ENCODE measurements at places on chromosomes 1 and 21.

GRCh38 chr1:164240081-164240480, 318.9 kb upstream of the PBX1 start:
- peak; percentile 10 for DNase-seq

- no peak for DNase-seq
Measured at GRCh38 chr1:226414098-226414698, 6.3 kb upstream of the PARP1 start.

DNA sequence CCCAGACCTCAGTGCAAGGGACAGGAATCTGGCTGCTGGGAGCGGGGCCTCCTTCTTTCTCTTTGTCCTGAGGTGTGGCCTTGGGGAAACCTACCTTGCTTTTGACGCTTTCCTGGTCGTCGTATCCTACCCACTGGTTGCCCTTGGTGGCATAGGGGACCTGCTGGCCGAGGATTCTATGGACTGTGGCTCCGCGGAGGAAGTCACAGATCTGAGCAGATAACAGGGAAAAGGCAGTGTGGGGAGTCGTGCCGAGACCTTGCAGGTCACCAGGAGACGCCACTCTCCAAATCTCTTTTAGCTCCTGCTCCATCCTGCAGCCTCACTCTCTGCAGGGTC, 4.0 kb upstream of the MYBPH start:
- DNase-seq: no peak

- no peak for DNase-seq
Measured at GRCh38 chr1:233132445-233132844, 163.1 kb downstream of the PCNX2 start.

GRCh38 chr1:188432427-188432826, 1603.7 kb downstream of the PLA2G4A start:
- no peak for DNase-seq

- DNase-seq: no peak
Measured at GRCh38 chr1:67241200-67241746, 66.4 kb upstream of the IL12RB2 start.

DNA sequence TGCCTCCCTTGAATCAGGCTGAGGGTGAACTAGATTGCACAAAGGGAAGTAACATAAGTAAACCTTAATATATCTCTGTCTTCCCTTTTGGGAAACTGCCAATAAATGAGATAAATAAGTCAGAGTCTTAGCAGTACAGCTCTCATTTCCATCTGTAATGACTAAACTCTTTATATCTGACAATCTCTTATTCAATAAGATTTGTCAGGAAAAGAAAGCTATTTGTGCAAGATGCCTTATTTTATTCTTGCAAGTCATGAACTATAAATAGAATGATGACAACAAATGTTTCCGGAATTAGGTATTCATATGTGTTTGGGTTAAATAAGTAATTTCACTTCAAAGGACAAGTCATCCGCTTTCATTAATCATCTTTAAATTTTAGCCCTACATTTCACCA, 229.2 kb downstream of the PTGER3 start:
- DNase-seq: no peak

DNA sequence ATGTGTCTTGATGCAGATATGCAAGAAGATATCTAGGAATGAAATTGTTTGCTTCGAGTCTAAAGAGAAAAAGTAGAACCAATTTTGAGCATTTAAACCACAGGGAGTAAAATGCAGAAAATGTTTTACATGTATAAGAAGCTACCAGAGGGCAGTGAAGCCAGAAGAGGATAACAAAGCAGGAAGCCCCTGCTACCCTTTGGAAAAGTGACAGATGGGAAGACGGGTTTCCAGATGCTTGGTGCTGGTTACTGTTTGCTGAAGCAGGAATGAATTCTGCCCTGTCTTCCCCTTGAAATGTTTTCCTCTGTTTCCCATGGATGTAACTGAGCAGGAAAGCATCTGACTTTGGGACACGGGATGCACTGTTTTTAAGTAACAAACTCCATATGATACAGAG, 822.2 kb downstream of the MRPL39 start:
- no peak for DNase-seq

- DNase-seq: no peak
Measured at GRCh38 chr21:44739316-44739715, 27.9 kb upstream of the TSPEAR start.

DNA sequence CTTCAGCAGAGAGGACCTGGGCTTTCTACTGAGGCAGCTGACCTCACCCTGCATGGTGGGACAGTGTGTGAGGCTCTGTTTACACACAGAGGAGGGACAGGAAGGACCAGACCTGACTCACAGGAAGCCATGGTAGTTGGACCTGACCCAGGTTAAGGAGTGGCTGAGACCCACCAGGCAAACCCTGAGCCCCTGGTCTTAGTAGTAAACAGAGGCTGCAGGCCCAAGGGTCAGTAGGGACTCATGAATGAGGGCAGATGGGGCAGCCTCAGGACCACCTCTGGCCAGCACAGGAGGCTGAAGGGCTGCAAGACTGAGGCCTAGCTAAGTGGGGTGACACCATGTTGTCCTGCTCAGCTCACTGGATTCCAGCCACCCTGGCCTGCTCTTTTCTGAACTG, 273.2 kb downstream of the GRIK3 start:
- no peak for DNase-seq

- DNase-seq: no peak
Measured at GRCh38 chr1:38190983-38191382, 144.4 kb upstream of the POU3F1 start.

DNA sequence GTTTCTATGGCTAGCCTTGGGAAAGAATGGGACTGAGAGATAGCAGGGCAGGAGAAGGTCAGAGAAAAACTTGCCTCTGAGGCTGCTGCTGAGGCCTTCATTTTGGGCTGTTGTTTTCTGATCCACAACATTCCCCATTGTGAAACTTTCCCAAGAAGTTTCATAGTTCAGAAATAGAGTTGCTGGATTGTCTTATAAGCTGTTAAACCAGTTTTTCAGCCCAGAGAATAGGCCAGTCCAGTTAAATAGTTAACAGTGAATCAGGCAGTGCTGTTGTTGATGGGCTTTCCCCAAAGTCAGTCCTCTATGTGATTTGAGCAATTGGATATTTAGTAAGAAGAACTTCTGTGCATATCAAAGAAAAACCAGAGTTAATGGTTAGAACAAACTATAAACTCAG, 77.0 kb downstream of the C21orf91 start:
- no peak for DNase-seq

DNA sequence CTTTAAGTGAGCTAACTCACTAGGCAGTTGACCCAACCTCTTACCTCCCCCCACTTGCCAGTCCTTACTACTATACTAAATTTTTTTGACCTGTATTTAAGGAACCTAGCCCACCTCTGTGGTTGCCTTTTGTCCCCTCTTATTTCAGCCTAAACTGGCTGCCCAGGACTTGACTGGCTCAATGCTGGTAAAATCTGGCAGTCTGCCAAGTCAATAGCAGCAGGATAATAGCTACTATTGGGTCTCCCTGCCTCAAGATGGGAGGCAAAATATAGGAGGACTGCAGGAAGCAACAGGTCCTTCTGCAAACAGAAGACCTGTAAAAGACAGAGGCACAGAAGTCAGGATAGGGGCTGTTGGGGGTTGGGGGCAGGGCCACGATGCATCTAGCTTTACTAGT, 144.2 kb upstream of the POGK start:
- no peak for DNase-seq

DNA sequence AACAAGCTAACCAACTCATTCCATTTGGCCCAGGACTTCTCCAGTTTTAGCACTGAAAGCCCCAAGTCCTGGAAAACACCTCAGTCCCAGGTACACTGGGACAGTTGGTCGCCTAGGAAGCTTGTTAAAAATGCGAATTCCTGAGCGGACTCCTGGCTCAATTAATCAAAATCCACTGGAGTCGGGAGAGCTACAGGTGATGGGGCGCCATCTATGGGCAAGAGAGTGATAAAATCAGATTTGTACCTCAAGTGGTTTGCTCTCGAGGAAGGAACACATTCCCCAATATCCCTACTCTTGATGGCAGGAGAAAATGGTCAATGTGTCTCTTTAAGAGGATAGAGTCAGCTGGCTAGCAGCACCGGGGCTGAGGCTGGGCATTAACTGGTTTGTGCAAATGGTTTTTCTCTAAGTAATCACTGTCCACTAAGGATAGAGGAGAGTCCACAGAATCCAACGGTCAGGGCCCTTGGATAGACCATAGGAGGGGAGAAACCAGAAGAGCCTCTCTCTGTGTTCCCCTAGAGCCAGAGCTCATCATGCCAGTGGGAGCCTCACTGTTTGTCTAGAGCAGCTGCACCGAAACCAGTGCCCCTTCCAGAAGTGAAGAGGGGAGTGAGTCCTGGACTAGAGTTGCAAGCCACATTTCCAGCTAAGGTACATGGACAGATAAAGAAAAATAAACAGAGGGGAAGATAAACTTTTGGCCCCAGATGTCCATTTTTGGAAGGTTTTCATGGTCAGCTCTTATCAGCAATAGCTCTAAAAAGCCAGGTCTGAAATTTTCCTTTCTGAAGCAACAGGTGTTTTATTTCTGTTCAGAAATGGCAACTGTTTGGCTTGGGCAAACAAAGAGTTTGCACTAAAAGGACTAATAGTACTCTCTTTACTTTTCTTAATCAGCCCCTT, 148.5 kb downstream of the TENT5C start:
- DNase-seq: peak; percentile 55

GRCh38 chr1:225653463-225654276, 747 bp upstream of the ENAH start:
- DNase-seq: peak; percentile 72

- no peak for DNase-seq
Measured at GRCh38 chr21:38343691-38344090, 86.9 kb downstream of the KCNJ15 start.

GRCh38 chr1:23168445-23169194, at the start of gene LUZP1:
LUZP1 (minus strand) TSS chr1:23168856.
- peak; percentile 72 for DNase-seq

DNA sequence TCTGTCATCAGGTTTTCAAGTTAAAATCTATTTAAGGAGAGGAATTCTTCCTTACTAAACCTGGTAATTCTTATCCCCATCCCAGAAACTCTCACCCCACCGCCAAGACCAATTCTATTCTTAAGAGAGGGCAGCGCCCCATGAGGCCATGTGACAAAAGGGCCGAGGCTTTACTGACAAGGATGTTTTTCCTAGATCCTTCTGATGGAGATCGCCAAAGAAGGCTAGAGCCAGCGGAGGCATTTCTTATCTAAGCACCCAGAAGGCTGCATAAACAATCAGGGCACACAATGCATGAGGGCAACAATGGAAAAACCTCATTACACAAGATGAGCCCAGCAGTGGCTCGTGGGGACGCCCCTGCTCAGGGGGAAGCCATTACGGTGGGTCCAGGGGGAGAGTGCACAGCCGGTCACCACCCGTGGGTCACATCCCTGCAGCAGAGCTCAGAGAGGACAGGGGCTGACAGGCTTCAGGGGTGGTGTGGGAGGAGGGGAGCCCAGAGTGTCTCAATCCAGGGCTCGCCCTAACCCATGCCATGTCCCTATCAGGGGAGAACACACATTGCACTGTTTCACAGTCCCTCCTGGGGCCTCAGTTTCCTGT, 88.7 kb downstream of the ITPKB start:
- no peak for DNase-seq

GRCh38 chr1:45929257-45929687, 125.9 kb downstream of the MAST2 start:
- DNase-seq: peak; percentile 49

DNA sequence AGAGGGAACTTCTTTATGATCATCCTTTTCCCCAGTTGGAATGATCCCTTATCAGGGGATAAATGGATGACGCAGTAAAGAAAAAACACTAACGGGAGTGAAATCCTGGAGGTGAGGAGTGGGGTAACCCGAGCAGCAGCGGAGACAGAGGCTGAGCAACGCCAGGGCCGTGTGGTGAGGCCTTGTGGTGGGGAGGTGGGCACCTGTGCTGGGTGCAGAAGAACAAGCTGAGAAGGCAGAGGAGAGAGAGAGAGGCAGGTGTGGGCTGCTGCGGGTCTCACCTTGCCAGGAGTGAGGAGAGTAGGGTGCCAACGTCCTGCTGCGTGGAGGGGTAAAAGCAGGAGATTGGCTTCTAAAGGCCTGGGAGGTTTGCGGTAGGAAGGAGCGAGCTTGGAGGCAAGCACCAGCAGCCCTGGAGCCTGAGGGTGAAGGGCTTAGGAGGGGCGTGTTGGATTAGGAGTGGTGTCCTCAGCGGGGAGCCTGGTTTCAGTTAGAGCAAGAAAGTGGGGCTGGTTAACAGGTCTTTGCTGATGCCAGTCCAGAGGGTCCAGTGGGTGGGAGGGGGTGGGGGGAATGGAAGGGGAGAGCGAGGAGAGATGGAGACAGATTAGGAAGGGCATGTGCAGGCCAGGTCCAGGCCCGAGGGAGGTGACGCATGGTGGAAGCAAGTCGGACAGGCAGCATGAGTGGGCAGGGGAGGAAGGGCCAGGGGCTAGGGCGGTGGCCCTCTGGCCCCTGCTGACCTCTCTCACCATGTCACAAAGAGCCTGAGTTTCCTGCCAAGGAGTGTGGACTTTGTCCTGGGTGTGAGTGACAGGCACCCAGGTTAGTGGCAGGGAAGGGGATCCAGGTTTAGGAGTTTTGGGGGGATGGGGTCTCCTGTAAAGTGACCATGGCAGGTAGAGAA, 36.7 kb upstream of the LHX4 start:
- DNase-seq: no peak

DNA sequence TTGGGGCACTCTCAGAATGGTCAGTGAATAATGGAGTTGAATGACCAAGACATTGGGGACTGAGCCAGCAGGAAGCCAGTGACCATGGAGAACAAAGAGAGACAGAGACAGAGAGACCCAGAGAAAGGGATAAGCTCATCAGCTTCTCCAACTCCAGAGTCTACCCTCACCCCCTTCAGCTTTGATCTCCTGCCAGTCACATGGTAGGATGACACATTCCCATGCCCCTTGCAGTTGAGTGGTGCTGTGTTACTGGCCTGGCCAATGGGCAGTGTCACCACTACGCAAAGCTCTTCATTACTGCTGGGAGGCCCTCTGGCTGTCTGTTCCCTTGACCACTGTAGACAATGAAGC, 643.5 kb downstream of the AJAP1 start:
- DNase-seq: no peak

GRCh38 chr1:229514578-229515275, 6.6 kb upstream of the NUP133 start:
- peak; percentile 66 for DNase-seq

DNA sequence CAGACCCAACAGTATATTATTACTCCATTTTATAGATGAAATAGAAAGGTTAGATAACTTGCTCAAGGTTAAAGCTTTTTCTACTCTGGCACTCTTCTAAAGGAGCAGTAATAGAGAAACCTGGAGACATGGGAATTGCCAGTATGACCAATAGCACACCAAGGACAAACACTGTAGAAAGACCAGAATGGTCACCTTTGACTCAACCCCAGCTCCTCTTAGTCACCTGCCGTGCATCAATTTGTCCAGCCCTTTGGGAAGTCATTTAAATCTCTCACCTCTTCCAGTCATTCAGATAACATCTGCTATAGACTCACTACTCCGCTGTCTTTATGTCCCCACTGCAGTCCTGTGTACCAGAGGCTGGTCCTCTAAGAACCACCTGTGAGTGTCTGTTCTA, 23.9 kb upstream of the SLC44A3 start:
- no peak for DNase-seq

DNA sequence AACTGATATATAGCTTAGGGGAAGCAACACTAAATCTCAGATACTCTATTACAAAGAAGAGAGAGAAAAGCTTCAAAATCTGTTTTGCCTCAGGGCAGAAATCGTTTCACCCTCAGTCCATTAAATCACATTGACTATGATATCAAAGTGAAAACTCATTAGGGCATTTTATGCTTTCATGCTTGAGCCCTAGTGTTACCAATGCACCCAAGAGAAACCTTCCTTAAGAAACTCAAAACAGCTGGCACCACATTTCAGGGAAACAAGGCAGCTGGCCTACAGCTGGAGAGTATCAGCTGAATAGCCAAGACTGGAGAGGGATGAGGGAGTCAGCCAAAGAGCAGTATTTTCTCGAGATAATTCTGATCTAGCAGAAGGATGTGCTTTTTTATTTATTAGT, 14.9 kb downstream of the COLGALT2 start:
- DNase-seq: no peak
